ENCODE measurements at places on chromosomes 7 and 10.

GRCh38 chr10:45154502-45154901 is 153.8 kb downstream of the ZNF22 start:
- DNase-seq, result no peak

DNA sequence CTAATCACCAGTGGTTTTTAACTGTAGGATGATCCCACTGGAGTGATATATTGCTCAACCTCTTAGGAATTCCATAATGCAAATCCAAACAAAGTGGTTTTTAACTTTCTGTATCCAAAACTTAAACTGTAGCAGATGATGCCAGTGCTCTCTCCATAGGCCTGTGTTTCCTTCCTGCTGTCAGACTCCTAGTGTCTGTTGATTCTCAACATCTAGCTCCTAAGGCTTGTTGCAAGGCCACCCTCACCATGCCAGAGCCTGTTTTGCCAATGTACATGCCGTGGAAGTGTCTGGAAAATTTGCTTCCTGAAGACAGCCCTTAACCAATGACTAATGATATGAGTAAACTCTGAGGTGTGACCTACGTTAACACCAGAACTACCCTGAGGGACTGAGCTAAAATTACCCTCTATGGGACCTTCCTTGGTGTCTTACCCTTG is 39.3 kb downstream of the C1GALT1 start:
- no peak for DNase-seq

GRCh38 chr7:34821932-34822558 is 164.0 kb downstream of the NPSR1 start:
- no peak for DNase-seq

DNA sequence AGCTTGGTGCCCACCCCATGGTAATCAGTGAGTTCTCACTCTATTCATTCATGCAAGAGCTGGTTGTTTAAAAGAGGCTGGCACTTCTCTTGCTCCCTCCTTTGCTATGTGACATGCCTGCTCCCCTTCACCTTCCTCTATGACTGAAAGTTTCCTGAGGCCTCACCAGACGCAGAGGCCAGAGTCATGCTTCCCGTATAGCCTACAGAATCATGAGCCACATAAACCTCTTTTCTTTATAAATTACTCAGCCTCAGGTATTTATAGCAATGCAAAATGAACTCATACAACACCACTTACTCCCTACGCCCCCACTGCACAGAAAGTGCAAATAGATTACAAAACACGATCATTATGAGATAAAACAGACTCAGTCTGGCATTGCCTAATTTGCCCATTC is 39.0 kb downstream of the SEC61G start:
- no peak for DNase-seq

GRCh38 chr10:91050371-91051034 is 129.6 kb upstream of the ANKRD1 start:
- no peak for DNase-seq

GRCh38 chr7:72493850-72494661 is 81.9 kb upstream of the CALN1 start:
- peak; percentile 38 for DNase-seq

- no peak for DNase-seq
Observed at GRCh38 chr10:78550716-78551115, 517.1 kb downstream of the RPS24 start.

GRCh38 chr7:70634610-70635068 is 497.3 kb upstream of the GALNT17 start:
- DNase-seq, result no peak

DNA sequence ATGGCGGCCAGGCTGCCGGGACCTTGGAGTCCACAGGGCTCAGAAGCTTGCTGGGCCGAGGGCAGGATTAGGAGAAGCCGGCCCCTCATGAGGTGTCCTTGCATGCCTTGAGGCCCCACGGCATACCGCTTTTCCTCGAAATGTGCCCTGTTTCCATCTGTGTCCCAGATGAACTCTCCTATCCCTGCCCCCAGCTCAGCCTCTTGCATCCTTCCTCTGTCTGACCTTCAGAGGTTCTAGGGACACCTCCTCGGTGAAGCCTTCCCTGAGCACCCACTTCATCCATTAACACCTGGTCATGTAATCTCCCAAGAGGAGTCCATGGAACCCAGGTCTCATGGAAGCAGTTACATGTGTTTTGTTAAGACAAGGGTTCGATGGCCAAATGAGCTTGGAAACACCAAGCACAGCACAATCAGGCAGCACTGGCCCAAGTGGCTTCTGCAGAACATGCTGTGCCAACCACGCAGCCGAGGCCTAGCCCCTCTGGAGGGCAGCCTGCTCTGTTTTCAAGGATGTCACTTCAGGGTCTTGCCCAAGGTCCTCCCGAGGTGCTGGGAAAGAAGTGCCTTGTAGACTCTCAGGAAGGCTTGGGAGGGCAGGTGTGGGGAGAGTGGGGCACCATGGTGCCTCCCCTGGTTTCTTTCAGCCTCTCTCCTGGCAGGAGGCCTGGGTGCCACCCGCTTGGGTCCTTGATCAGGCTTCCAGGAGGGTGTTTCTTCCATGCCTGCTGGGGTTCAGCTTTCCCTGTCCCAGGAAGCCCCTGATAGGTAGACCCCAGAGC is 124.3 kb downstream of the NEURL1 start:
- DNase-seq, result no peak

DNA sequence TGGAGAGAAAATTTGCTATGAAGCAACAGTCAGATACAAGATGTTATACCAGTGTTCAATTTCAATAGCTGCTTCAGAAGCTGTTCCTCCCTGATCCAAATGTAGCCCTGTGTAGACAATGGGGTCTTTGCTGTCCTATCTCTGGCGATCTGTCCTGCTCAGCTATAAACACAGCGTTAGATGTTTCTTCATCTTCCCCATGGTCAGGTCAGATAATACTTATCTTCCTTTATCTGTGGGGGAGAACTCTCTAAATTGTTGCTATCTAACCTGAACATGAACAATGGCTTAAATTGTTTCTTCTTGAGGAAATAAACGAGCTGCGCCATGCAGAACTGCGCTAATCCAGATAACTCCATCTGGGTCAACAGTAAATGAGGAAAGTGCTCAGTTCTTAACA is 15.6 kb upstream of the KIAA1217 start:
- no peak for DNase-seq

- DNase-seq, result no peak
Observed at GRCh38 chr10:132482090-132482800, 55.3 kb upstream of the INPP5A start.

DNA sequence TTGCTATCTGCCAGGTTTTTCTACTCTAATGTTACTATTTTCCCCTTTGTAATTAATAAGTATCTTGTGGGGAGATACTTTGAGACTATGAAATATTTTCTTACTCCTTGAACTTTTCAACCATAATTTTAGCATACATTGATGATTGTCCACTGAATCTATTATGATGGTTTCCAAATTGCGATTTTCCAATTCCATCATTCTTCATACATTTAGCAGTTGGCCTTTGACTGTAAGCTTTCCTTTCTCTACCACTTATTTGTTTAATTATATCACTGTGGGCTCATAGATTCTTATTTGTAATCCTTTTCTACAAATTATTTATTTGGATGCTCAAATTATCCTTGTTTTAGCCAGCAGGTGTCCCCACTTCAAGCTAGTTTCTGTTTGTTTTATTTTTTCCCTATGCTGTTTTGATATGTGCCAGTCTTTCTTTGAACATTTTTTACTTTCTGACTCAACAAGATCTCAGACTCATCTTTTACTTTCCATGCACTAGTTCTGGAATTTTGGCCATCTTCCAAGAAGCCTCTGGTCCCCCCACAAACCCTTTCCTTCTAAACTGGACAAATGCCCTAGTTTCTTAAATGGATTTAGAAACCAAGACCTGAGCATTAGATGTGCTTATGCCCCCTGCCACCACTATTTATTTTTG is 11.4 kb upstream of the MRPS16 start:
- no peak for DNase-seq

DNA sequence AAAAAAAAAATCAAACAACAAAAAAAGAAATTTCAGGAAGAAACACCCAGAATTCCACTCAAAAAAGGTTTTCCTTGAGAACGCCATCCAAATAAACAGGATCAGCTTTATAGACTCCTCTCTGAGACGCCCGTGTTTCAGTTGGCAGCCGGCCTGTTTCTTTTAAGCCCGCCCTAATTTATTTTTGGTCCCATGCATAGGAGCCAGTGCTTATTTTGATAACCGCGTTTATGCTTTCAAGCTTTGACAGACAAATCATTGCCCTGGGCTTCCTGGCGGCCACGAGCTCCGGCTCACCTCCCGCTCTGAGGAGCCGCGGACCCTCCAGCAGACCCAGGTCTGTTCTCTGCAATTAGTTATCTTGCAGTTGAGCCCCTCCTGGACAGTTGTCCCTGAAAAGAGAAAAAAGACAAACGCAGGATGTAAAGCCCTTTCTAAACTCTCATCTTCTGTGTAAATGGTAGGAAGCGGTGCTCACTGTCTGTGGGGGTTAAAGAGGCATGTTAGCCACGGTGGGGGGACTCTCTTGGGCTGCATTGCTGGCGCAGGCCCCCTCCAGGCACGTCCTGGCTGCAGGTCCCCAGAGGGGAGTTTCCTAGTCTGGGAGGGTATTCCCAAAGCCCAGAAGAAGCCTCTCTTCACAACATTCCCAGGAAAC is 22.2 kb upstream of the UNCX start:
- DNase-seq, result no peak

- DNase-seq, result no peak
Observed at GRCh38 chr10:98154076-98154475, 19.6 kb downstream of the R3HCC1L start.

DNA sequence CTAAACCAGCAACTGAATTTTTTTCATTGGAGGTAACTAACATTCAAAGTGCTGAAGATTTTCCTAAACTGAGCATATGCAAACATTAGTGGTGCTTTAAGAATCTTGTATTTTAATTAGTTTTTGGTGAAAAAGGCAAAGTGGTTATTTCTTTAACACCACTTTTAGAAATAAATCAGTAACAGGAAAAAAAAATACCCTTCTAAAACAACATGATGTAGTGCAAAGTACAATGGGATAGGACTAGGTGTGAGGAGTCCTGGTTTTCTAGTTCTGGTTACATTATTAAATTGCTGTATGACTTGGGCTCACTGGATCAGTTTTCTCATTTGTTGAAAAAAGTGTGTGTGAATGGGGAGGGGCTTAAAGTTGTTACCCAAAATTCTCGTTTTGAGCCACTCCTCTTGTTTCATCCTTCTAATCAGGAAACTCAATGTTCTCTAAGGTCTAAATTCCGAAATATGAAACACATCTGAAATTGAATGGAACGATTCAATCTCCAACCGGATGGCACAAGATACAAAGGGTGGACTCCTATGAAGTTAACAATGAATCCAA is 1.8 kb downstream of the WASL start:
- DNase-seq, result no peak

DNA sequence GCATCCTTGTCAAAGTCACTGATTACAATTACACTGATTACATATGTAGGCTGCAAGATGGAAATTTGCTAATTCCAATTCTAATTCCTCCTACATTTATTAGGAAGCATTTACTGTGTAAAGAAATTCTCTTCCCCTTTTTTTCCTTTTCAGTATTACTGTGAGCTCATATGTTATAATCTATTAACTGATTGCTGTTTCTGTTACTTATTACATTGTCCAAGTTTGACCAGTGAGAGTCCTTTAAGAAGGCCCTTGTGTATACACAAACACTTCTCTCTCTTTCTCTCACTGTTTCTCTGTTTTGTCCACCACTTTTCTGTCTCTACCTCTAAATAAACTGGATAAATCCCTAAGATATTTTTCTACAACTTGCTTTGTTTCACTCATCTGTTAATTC is 31.5 kb downstream of the PHF14 start:
- DNase-seq, result no peak

- peak; percentile 9 for DNase-seq
Observed at GRCh38 chr7:30594048-30594539, 584 bp upstream of the GARS1 start.

GRCh38 chr10:122565766-122566206 is 5.2 kb downstream of the DMBT1 start:
- DNase-seq, result peak; percentile 42

GRCh38 chr10:35585903-35586535 is 19.1 kb upstream of the GJD4 start:
- no peak for DNase-seq

- peak; percentile 13 for DNase-seq
Observed at GRCh38 chr10:130109796-130110245, 809 bp downstream of the C10orf143 start.

GRCh38 chr7:66807736-66808135 is 67.2 kb downstream of the RABGEF1 start:
- DNase-seq, result no peak

GRCh38 chr7:133484086-133484485 is 231.2 kb downstream of the EXOC4 start:
- DNase-seq, result no peak

DNA sequence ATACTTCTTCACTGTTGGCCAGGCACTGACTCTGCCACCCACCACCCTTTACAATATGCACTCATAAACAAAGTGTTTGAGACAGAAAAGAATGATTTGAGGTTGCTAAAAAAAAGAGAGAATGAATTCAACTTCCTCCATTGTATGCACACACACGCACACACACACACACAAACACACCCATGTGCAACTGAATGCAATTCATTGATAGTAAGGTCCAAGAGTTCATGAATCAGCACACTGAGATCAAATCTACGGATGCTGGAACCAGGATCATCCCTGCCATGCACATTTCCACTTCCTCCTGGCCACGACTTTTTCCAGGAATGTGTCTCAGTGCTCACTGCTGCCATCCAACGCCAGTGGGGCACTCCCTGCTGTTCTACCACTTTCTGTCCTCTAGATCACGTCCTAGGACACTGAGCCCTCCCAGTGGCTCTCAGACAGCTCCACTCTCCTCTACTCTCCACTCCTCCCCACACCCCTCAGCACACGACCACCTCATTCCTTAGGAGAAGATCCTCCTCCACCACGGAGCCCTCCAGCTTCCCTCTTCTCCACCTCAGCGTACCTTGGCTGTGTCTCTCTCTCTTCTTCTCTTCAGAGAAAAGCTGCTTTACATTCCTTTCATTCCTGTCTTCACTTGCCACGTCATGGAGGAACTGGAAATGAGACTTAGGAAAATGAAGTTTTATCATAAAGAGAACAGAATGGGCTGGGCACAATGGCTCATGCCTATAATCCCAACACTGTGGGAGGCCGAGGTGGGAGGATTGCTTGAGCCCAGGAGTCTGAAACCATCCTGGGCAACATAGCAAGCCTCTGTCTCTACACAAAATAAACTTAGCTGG is 12.0 kb upstream of the TMEM213 start:
- no peak for DNase-seq

DNA sequence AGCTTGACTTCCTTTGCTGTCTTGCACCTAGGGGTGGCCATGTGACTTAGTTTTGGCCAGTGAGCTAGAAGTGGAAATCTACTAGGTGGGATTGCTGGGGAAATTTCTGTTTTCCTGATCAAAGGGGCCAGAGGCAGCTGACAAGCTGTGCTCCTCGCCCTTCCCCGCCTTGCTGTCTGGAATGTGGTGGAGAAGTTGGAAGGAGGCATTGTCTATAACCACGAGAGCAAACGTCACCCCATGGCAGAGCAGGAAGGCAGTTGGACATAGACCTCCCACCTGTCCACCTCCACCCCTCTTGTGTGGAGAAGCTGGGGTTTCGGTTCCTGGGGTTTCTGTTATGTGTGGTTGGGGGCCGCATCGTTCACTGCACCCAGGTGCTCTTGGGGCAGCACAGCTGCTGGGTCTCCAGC is 7.3 kb downstream of the SFRP5 start:
- DNase-seq, result no peak

All from stimulated activated CD8-positive, alpha-beta memory T cell treated with anti-CD3 and anti-CD28 coated beads, Interleukin-15, amount 100 ng/mL, for 24 hours (primary cell).